ENCODE measurements at places on chromosomes 13 and 19. TPM values are rescaled to one million over a fixed set of nuclear protein-coding genes. Genes with fewer than 3 reads are reported as not detected.

DNA sequence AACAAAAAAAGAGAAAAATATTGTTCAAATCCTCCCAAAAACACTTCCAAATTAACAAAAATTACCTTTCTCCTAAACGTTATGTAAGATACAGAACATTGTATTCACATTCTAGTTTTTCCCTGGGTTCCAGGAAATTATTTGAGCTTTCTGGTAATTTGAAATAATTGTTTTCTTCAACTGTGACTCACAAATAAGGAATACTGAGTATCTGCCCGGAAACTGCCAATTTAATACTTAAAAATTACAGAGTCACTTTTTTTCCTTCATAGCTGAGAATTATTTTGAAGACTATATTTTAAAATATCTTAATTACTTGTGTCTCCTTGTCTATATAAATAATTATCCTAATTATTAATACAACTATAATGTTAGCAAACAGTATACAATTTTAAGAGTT, 709.0 kb upstream of the ARGLU1 start:
- DNase-seq = no peak

Gene LINGO3
- 0.15 TPM for total RNA-seq

GRCh38 chr19:17737690-17738153, 13.6 kb upstream of the FCHO1 start:
- DNase-seq = no peak

- no peak for DNase-seq
Measured at GRCh38 chr19:32872391-32872790, 2.8 kb upstream of the SLC7A9 start.

Gene UHRF1
- 15.7 TPM for total RNA-seq
